ENCODE measurements at places on chromosomes 16 and 17. TPM values are rescaled to one million over a fixed set of nuclear protein-coding genes. Genes with fewer than 3 reads are reported as not detected.

Gene SERPINF2
- 0.06 TPM for total RNA-seq

Gene RHBDF2
- total RNA-seq: 26.6 TPM

Gene SPNS2
- not detected for total RNA-seq

- DNase-seq: no peak
These were observed 38.7 kb downstream of the MYO18A start for GRCh38 chr17:29141514-29141876.

- DNase-seq: peak; percentile 89
These were observed 31.4 kb downstream of the ACTG1 start for GRCh38 chr17:81481073-81481799.

DNA sequence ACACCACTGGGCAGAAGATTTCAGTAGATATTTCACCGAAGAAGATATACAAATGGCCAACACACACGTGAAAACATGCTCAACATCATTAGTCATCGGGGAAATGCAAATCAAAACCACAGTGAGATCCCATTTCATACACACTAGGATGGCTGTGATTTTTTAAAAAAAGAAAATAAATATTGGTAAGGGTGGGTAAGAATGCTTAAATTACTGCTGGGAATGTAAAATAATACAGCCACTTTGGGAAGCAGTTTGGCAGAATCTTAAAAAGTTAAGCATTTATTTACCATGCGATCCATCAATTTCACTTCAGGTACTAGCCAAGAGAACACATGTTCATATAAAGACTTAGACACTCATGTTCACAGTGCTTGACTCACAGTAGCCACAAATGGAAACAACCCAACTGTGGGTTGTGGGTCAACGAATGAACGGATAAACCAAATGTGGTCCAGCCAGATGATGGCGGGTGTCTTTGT is 6.5 kb upstream of the C16orf74 start:
- peak; percentile 80 for DNase-seq
